ENCODE measurements at places on chromosomes 4 and X.
A peak's percentile ranks its signal among the peaks of the same experiment; 100 is the strongest.

- no peak for DNase-seq
These were observed 210.5 kb downstream of the PWWP3B start for GRCh38 chrX:106378616-106379015.

DNA sequence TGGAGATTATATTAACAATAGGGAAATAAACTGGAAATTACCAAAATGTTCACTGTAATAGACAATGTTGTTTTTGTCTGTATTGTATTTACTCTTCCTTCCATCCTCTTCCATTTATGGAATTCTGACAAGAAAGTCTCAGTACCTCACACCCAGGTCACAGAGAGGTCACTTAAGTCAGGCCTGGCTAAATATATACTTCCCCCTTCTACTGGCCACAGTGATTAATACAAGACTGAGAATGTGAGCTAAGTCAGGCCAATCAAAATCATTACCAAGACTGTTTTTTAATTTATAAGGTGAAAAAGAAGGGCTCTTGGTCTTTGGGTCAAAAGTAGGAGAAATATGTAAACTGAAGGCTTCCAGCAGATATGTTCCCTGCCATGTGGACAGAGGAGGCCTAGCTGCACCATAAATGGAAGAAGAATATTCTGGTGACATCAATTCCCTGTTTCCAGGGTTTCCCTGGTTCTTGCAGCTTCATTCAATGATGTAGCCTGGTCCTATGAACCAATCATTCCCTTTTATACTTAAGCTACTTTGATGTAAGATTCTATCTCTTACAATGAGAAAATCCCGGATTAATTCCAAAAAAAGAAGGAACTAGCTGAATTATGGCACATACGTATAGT lies 64.3 kb downstream of the LRBA start:
- no peak for DNase-seq

DNA sequence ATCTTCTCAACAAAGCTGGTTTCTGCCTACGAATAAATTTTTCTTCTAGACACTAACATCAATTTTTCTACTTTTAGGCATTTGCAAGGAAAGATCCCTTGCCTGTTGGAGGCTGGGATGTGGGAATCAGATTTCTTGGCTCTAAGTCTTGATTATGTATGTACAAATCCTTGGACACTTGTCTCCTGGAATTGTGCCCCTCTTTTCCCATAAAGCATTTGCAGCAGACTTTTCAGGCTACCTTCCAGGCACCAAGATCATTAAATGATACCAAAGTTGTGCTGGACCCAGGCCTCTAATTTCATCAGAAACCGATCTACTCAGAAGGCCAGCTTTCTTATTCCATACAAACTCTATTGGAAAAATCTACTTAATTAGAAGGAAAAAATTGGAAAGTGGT lies 339.5 kb upstream of the DIPK2B start:
- no peak for DNase-seq

DNA sequence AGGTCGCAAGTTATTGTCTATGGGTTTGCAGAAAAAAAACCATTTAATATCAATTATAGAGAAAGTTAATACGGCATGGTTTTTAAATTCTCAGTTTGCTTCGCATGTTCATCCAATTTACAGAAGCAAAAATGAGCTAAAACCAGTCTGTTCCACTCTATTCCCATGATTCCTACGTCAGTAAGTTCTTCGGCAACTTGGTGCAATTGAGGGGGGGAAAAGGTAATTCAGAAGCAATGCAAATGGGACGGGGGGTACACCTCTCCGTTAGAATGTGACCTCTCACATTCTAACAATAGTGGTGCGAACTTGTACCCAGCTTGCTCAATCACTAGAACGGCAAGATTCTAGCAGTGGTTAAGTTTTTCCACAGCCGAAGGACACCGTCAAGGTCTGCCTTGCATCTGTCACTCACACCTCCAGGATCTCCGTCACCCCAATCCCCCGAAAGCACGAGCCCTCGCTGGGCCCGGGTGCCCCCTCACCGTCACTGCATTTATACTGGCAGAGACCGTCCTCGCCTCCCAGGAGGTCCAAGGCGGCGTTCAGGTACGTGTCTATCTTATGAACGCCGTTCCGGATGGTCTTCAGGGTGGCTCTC lies 653 bp downstream of the PLA2G12A start:
- DNase-seq = peak; percentile 22

- no peak for DNase-seq
These were observed 118.9 kb downstream of the ARSF start for GRCh38 chrX:3159995-3160720.

DNA sequence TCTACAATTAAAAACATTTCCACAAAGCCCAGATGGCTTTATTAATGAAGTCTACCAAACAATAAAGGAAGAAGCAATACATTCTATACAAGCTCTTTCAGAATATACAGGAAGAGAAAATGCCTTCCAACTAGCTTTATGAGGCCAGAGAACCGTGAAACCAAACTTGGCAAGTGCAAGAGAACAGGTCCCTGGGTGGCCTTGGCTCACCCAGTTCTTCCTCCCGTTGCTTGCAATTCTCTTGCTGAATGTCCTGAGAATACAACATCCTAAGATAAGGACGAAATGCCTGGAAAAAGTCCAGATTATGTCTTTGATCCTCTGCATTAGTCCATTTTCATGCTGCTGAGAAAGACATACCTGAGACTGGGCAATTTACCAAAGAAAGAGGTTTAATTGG lies 204.9 kb downstream of the MAD2L1 start:
- peak; percentile 59 for DNase-seq

- no peak for DNase-seq
These were observed 795.2 kb downstream of the TRIML1 start for GRCh38 chr4:188934320-188934962.

GRCh38 chr4:48445704-48446103 lies 37.4 kb upstream of the SLC10A4 start:
- DNase-seq = peak; percentile 46

- no peak for DNase-seq
These were observed 98.3 kb upstream of the EOLA2 start for GRCh38 chrX:150036641-150037040.

DNA sequence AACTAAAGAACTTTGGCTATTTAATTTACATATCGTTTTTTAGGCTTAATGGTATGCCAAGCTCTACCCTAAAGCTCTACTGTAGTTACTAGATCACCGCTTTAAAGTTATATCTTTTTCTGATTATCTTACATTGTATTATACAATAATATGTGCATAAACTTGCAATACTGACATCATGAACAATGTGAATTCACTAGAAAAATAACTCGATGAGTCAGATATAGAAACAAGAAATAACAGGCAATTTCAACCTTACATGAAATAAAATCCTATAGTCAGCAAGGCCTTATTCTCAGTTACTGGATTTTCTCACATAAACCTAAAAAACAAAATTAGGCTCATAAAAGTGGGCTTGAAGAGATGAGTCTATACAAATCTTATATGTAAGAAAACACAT lies 32.5 kb downstream of the PDGFC start:
- DNase-seq = no peak

DNA sequence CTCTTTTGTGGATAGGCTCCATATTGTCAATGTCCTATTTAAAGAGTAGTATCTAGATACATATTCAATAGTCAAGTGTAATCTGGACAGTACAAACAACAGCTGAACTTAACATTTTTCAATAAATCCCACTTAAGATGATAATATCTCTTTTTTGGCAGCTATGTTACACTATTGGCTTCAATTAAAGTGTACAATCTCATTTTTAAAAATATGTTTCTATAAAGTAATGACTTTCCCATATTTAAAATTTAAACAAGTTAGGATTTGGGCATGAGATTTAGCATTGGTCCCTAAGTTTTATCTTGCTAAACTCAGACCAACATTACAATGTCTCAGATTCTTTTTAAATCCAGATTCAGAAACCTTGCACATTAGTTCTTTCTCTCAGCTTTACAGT lies 7.9 kb upstream of the JCHAIN start:
- no peak for DNase-seq

DNA sequence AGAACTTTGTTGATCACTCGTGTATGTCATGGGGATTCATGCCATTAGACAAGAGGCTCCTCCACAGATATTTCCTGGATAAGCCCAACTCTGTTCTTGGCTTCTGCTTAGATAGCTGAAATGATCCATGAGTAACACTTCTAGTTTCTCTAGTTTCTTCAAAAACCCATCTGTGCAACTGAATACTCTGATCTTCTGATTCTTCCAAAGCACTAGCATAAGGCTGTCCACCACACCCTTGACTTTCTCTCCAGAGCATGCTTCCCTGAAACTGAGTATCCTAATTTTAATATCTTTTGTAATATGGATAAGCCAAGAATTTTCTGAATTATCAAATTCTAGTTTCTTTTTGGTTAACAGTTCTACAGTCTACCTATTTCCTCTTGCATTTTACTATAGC lies 118.6 kb upstream of the TAPT1 start:
- no peak for DNase-seq

DNA sequence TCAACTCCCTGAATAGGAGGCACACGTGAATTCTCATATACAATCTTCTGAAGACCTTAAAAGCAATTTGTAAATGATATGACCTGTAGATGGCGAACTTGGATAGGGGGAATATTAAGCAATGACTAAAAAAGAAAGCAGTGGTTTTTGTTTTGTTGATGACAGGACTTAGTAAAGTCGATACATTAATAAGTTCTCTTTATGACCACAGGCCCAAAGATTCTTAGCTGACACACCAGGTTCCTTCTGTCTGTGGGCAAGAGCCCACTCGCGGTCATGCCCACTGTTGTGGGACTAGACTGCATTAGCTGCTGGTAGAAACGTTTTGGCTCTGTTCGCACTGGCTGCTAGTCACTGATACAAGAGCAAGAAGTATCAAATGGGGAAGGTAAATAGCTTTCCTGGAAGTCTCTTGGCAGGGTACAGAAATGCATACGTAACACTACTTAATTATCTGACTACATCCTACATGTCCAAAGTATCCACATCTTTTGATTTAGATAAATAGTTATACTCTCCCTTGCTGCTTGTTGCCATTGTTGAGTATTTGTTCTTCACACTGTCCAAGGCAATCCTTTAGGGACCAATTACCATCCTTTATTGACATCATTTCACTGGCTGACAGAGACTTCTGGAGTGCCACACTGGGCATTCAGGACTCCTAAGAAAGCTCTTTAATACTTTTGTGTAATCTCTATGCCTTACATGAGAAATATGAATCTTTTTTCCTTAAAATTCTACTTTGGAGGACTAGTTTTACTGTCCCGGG lies 31.0 kb downstream of the ALPK1 start:
- peak; percentile 12 for DNase-seq

GRCh38 chr4:145347684-145348083 lies 134.0 kb upstream of the SMAD1 start:
- no peak for DNase-seq

- DNase-seq = no peak
These were observed 143.9 kb downstream of the SCFD2 start for GRCh38 chr4:53221832-53222480.

DNA sequence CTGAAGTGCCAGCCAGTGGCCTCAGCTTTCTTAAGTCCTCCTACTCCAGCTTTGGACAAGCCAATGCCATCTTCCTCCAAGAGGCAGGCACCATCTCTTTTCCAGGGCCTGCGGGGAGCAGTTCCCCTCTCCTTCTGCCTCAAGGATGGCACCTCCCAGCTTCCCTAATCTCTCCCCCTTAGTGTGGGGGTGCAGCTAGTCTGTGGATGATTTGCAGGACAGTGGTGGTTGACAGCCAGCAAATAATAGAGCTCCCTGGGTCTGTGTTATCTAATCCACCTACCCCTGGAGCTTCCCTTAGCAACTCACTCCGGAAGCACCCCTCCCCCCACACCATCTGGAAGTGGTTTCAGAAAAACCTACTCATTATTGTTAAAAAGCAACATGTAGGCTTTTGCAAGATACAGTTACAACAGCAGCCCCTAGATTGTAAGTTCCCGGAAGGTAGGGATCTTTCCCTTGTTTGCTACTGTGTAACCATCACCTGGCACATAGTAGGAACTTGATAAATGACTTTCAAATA lies 247.1 kb downstream of the BCOR start:
- DNase-seq = no peak

DNA sequence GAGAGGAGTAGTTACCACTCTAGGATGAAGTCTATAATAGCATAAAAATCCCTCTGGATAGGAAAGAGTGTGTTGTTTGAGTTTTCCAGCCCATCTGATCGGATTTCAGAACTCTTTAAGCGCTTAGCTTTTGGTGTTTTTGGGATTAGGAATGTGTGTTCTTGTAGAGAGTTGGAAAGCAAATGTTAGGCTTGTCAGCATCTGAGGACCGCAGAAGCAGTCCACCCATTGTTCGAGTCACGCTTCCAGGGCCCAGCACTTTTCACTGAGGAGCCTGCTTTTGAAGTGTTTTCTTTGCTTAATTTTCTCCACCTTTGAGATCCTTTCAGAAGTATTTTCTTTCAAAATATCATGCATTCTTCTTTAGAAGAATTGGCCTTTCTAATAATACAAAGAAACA lies 306.2 kb downstream of the TENM3 start:
- no peak for DNase-seq

DNA sequence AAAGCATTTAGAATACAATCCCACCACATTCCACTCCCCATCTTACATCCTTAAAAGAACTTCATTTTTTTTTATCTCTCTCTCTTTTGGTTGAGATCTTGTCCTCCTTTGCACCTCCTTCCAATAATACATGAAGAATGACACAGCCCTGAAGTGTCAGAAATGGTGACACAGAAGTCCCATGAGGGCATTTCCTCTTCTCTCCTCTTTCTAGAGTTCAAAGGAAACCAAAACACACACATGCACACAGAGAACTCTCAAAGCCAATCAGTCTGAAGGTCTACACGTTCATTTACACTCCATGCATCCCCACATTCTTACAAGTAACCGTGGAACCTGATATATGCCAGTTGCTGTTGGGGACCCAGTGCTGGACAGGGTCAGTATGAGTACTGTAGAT lies 450.7 kb downstream of the HNRNPD start:
- DNase-seq = no peak

DNA sequence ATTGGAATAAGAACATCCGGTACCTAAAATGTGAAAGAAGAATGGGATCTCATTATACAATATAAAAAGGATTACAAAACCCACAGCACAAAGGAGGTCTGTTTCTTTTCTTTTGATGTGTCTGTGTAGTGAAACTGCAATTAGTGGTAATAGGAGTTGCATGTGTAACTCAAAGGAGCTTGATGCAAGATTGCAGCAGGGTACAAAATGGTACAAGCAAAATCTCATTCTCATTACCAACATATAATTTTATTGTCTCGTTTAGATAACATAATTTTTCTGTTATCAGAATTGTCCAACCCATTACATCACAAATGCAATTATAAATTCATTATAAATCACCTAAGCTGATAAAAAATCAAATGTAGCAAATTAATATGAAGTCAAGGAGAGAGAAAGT lies 47.1 kb upstream of the CCSER1 start:
- no peak for DNase-seq

DNA sequence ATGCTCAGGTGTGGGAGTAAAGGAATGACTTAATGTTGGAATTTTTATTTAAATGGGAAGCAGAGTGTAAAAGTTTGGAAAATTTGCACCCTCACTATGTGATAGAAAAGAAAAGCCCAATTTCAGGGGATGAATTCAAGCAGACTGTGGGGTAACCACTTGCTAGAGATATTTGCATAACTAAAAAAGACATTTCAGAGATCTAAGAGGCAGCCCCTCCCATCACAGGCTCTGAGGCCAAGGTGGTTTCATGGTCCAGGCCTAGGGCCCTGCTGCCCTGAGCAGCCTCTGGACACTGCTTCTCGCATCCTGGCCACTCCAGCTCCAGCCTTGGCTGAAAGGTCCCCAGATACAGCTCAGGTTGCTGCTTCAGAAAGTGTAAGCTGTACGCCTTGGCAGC lies 5.9 kb upstream of the XPNPEP2 start:
- no peak for DNase-seq
